Esophagus squamous epithelium (tissue), 5 donors: ENCODE measurements at places on chromosomes 3 and 15. TPM values are rescaled to one million over a fixed set of nuclear protein-coding genes. Genes with fewer than 3 reads are reported as not detected.
A peak's percentile ranks its signal among the peaks of the same experiment; 100 is the strongest.

The VEPH1 gene
- total RNA-seq, result not detected

The PEX11A gene
- total RNA-seq, result 6.7 TPM

DNA sequence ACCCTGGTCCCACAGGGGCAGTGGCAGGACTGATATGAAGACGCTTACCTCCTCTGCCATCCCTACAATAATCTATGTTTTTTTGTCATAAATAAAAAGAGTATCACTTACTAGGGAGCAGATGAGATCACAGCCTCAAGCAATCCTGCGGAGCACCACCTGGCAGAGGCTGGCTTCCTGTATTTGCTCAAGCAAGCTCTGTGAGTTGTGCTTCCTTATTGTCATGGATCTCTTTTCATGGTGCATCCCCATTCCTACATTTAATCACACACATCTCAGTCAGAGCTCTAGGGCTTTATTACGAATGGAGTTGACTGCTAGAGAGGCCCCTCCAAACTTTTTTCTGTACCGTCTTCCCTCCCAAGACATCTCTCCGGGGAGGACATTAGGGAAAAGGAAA, 186.0 kb downstream of the UBE2E2 start:
- no peaks in the 10 kb centered on the region for H3K4me1 ChIP-seq
- H3K36me3 ChIP-seq, result no peaks in the 10 kb centered on the region
- no peak for DNase-seq
- H3K4me3 ChIP-seq, result no peak overlapping the region

- no peaks in the 10 kb centered on the region for H3K27me3 ChIP-seq
- no peaks in the 10 kb centered on the region for H3K4me1 ChIP-seq
- H3K4me3 ChIP-seq, result no peak overlapping the region
- no peaks in the 10 kb centered on the region for H3K36me3 ChIP-seq
These were observed 2.1 kb upstream of the CCDC33 start for GRCh38 chr15:74233851-74234597.

DNA sequence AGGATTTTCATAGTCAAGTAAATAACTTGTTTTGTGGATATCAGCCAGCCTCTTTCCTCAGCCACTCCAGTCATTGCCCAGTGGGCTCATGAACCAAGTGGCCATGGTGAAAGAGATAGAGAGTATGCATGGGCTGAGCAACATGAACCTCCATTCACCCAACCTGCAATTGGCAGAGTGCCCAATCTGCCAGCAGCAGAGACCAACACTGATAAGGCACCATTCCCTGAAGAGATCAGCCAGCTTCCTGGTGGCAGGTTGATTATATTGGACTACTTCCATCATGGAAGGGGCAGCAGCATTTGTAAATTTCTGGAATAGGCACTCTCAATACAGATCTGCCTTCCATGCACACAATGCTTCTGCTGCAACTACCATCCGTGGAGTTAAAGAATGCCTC, 10.3 kb upstream of the MCF2L2 start:
- peaks cover 5% of the 10 kb centered on the region for H3K27me3 ChIP-seq
- H3K27ac ChIP-seq, result no peak overlapping the region
- DNase-seq, result no peak

DNA sequence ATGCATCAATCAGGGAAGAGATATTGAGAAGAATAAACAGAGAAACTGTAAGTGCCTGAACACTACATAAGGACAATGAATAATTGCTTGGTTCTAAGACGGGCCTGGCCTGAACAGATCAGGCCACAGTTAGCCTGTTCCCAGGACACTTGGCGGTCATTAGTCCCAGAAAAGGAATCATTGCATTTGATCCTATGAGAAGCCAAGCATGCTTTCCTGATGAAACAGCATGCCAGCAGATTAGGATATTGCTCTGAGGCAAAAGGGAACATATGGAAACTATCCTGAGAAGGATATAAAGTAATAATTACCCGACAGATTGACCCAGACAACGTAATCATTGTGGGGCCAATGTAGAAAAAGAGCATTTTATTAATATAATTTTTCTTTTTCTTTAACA, 51.9 kb downstream of the STRIT1 start:
- H3K4me1 ChIP-seq, result no peaks in the 10 kb centered on the region
- H3K4me3 ChIP-seq, result no peak overlapping the region
- no peak overlapping the region for H3K27ac ChIP-seq
- no peaks in the 10 kb centered on the region for H3K27me3 ChIP-seq
- H3K36me3 ChIP-seq, result no peaks in the 10 kb centered on the region

GRCh38 chr15:64739156-64739555, 36.2 kb downstream of the RBPMS2 start:
- no peaks in the 10 kb centered on the region for H3K36me3 ChIP-seq
- peak overlapping the region; percentile 83 for H3K27ac ChIP-seq
- peaks cover 7% of the 10 kb centered on the region for H3K4me1 ChIP-seq
- H3K27me3 ChIP-seq, result no peaks in the 10 kb centered on the region

DNA sequence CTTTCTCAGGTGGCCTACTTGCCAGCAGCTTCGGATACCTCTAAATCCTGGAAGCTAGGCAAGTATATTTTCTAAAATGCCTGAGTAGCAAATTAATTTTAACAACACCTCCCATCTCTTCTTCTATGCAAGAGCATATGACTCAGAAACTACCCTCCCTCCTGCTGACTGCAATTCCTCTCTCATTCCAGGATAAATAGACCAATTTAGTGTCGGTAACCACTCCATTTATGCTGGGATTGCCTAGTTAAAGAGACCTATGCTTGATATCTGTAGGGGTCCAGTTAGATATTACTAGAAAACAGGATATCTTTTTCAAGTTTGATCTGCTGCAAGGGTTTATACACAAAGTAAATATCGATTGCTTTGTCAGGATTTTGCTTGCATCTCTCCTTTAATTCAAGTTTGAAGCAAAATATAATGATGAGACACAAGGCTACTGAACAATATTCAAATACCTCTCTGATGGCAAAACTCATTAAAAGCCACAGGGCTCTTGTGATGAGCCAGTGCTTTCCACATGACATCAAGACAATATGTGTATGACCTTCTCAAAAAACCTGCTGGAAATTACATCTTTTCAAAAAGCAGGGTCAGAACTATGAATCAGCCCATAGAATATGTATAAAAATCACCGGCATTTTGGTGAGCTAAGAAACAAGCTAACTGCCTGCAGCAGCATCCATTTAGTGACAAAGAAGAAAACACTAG, 491.6 kb upstream of the NECTIN3 start:
- H3K4me3 ChIP-seq, result no peak overlapping the region
- no peaks in the 10 kb centered on the region for H3K27me3 ChIP-seq
- no peak for DNase-seq
- no peaks in the 10 kb centered on the region for H3K36me3 ChIP-seq
- H3K27ac ChIP-seq, result no peak overlapping the region
